HTR-8/SVneo (cell line): ENCODE measurements at places on chromosomes 3 and 15.

DNA sequence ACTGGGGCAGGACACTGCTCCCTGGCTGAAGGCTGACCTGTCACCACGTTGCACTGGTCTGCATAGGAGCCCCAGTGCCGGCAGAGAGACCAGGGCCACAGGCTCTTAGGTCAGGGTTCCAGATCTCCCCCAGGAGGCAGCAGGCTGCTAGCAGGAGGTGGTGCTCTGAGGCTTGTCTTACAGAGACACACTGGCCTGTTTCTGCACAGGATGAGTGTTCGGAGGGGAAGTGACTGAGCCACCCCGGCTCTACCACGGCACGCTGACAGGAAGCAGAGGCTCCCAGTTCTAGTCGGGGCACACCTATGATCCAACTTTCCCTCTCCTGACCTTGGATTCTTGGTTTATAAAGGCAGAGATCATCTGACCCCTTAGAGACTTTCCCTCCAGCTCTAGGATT lies 8.6 kb downstream of the FBXL22 start:
- DNase-seq: no peak

- DNase-seq: no peak
Measured at GRCh38 chr15:101018450-101018849, 99.3 kb downstream of the LRRK1 start.

GRCh38 chr3:139561959-139562676 lies 22.6 kb upstream of the RBP1 start:
- peak; percentile 21 for DNase-seq

GRCh38 chr3:43970920-43971319 lies 270.8 kb upstream of the TOPAZ1 start:
- no peak for DNase-seq

- DNase-seq: no peak
Measured at GRCh38 chr3:137106612-137107240, 148.9 kb downstream of the IL20RB start.

DNA sequence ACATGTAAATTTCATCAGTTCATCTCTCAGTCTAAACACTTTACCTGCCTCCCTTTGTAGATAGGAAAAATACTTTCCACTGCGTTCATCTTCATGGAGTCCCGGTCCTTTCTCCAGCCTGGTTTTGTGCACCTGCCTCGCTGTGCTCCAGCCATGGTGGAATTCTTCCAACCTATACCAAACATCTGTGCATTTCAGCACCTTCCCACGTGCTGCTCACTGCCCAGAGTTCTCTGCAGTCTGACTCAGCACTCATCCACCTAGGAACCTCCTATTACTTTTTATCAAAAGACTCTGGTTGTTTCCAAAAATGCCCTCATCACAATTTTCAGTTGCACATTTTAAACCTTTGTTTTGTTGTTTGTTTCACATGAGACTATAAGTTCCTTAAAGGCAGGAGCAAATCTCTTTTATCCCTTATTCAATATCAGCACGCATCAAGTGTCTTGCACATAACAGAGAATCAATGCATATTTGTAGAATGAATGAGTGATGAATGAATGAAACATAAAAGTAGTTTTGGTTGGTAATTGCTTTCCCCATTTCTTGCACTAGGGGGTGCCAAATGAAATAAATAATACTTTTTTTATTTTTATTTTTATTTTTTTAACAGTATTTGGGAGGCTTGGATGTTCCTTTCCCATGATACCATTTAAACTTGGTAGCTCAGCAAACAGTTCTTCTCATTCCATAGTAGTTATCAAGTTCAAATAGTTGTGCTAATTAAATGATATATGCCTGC lies 30.2 kb upstream of the ADAMTS9 start:
- DNase-seq: no peak

- DNase-seq: no peak
Measured at GRCh38 chr3:151813799-151814198, at the start of gene AADAC. TSS of gene AADAC (plus strand) at chr3:151814116. CDS start at chr3:151814163, 47 bp downstream.
